ENCODE measurements at places on chromosomes 5 and 9.

DNA sequence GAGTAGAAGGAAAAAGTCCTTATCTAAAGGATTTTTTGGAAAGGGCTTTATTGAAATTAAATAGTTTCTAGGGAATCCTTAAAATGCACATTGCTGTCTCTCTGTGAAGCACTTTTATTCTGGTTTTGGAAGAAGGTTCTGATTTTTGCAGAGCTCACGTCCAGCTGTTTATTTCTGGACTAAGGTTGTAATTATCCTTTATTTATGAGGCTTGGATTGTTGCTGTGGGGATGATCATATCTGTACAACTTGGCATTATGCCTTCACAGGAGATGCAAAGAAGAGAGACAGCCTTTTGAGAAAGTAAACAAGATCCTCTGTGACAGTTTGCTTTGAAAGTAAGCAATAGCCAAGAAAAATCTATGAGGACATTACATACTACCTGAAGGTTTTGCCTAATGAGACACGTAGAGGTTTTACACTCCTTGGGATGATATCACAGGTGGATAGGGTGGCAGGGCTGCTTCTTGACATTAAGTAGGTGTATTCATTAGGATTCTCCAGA is 14.6 kb downstream of the SMARCA2 start:
- DNase-seq = no peak

GRCh38 chr5:39427229-39427628 is 2.4 kb upstream of the DAB2 start:
- DNase-seq = no peak

- DNase-seq = no peak
These were observed 161.6 kb downstream of the TMEM38B start for GRCh38 chr9:105855987-105856386.

- DNase-seq = no peak
These were observed 29.5 kb upstream of the ARSB start for GRCh38 chr5:79014631-79015030.

- no peak for DNase-seq
These were observed 144.6 kb downstream of the SMARCA2 start for GRCh38 chr9:2159521-2160454.

DNA sequence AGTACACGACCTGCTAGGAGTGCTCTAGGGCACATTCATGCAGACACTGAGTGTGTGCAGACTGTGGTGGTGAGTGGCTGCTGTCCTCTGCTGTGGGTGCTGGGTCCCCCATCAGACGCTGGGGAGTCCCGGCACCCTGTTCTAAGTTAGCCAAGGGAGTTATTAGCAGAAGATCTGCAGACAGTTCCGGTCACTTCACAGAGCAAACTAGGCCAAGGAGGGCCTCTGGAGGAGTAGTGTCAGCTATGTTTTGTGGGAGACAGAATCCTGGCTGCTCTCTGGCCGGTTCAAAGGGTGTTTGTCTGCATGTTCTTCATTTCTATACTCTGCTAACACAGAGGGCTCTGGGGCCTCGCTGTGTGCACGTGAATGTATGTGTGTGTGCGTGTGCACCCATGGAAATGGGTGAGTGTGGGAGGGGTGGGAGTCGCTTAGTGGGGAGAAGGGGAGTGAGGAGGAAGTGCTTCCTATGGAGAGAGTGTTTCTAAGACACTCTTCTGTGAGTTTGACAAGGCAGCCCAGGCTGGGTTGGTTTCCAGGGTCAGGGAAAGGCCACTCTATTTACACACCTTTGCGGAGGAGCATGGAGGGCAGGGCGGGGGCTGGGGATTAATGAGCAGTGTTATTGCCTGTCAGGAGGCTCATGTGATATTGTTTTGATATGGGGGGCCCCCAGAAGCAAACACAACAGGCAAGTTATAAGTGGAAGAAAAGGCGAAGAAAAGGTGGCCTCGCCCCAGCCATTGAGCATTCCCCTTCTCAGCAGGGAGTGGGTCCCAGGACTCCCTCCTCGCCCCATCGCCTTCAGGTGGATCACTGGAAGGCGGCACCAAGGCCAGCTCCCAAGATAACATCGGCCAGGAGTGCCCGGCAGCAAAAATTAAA is 68.9 kb downstream of the MACROH2A1 start:
- no peak for DNase-seq

- no peak for DNase-seq
These were observed 4.1 kb upstream of the PRDM6 start for GRCh38 chr5:123084730-123085605.

DNA sequence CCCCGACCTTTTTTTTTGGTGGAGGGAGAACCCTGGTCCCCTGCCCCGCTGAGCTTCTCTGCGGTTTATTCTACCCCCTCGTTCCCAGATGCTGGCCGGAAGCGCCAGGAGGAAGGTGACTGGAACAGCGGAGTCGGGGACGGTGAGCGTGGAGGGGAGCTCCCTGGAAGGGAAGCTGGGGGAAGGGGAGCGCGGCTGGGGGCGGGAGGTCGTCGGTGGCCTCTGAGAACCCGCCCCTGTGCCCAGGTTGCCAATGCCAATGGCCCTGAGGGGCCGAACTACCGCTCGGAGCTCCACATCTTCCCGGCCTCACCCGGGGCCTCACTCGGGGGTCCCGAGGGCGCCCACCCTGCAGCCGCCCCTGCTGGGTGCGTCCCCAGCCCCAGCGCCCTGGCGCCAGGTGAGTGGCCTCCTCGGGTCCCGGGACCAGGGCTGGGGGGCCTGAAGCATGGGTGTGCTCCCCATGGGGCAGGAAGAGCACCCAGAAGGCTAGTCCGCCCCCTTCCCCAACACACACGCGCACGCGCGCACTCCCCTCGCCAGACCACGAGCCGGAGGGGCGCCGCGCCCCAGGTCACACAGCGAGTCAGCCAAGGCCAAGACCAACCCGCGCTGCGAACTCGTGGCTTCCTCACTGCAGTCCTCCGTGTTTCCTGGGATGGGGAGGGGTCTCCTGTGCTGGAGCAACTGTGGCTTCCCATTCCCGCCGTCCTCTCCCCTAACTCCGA is 10.6 kb downstream of the MYOZ3 start:
- DNase-seq = no peak

DNA sequence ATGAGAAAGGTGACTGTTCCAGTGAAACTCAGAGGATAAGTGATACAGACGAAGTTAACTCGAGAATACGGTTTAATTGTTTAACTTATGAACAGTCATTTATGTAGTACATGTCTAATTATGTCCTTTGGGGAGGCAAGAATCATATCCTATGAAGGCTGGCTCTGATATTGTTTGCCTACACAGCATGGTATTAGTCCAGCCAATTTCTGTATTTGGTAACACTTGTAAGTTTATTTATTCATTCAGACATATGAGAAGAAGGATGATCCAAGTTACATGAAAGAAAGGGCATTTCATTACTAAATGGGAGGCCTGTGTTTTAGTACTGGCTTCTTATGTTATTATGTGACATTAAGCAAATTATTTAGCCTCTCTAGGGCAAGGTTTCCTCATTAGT is 199.7 kb downstream of the NNT start:
- no peak for DNase-seq

- DNase-seq = no peak
These were observed 114.4 kb downstream of the CHSY3 start for GRCh38 chr5:130018641-130019040.

GRCh38 chr5:41980870-41981269 is 55.8 kb downstream of the FBXO4 start:
- DNase-seq = no peak

GRCh38 chr9:74642376-74642775 is 145.2 kb downstream of the RORB start:
- DNase-seq = no peak

- no peak for DNase-seq
These were observed 18.6 kb upstream of the TARS1 start for GRCh38 chr5:33422191-33422590.

DNA sequence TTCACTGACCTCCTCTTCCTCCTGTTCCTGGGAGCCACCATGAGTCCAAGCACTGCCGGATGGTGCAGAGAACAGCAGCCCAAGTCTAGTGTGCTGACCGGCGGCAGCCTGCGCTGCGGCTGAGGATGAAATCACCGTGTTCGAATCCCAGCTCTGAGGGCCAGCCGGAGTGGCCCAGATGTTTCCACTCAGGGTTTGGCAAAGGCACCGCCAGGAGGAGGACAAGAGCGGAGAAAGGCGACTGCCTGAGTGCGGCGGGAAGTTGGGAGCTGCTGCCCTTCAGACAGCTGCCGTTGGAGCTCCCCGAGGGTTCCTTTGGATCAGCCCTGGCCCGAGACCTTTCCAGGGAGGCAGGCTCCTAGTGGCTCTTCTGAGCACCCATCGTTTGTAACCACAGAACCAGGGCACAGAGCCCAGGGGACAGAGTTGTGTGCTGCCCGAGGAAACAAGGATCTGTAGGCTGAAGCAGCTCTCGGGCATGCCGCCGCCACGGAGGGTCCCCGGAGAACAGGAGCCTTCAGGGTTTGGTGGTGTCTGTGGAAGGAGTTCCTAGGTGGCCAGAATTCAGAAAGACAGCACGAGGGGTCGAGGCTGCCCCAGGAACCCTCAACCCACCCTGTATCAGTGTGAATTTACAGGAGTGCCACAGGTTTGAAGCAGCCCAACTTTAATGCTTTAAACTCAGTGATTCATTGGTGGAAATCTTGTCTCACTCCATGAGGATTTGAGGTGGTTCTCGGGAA is 115.6 kb upstream of the COL5A1 start:
- DNase-seq = no peak

DNA sequence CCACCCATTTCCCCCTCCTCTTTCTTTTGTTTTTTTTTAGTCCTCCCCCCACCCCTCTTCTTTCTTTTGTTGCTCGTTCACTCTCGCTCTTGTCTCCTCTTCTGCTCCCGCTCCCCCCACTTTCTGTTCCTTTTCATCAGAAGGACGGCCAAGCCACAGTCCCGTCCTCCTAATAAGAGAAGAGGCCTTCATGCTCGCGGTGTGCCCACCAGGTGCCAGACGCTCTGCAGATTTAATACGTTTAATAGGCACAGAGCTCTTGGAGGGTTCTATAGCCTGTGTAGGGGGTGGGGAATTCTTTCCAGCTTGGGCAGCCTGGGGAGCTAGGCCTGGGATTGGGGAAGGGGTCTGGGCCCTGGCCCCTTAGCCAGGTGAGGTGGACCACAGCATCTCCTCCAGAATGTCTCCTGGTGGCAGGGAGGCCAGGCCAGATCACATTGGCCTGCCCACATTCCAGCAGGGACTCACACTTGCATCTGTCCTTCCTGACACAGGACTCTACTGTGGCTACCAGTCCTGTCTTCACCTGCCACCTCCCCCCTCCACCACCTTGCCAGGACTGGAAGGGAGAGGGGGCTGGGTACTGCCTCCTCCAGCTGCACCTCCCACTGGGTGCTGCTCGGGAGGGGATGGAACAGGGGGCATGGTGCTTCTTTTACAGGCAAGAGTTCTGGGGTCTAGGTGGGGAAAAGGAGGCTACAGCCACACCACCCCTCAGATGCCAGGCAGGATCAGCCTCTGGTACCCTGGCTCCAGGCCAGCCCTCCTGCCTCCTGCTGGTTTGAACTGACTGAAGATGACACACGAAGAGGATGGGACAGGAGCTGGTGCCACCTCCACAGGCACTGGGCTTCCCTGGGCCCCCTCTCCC is 6.1 kb upstream of the BARX1 start:
- no peak for DNase-seq

DNA sequence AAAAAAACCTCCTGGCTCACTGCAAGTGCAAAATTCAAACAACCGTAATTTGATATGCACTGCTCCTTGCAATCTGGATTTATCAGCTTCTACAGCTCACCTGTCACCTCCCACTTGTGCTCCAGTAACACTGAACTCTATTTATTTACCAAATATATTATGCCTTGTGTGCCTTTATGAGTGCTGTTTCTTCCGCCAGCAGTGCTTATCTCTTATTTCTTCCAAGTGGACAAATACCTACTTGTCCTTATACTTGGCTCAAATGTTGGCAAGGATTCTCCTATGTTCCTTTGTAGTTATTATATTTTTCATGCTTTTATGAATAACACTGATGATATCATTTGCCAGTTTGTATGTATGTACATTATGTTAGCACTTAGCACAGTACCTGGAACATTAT is 145.7 kb upstream of the ARRDC3 start:
- no peak for DNase-seq

GRCh38 chr9:77907585-77907984 is 124.0 kb downstream of the GNAQ start:
- no peak for DNase-seq

- no peak for DNase-seq
These were observed 20.0 kb downstream of the ANKRA2 start for GRCh38 chr5:73545403-73545779.

DNA sequence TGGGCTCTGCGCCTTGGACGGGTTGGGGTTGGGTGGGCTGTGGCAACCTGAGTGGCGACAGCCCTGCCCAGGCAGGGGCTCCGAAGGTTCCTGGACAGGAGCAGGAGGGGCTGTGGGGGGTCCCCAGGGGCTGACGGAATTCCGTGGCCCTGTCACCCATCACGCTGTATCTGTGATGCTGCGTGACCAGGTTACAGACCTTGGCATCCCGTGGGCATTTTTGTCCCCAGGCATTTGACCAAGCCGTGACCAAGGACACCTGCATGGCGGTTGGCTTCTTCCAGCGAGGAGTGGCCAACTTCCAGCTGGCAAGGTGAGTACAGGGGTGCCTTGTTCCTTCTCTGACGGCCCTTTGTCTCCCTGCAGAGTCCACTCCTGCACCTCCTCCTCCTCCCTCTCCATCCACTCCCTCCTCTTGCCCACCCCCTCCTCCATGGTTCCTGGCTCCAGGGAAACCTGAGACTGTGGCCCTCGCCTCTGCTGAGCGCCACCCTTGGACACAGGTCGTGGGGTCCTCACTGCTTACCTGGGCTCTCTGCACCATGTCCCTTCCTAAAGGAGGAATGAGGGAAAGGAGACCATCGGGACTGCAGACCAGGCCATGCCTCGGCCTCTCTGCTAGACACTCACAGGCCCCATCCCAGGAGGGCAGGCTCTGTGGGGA is 3.0 kb downstream of the NOXA1 start:
- no peak for DNase-seq

All from activated T-helper 1 cell treated with anti-CD3 and anti-CD28 coated beads, Interleukin-2, amount 50 U/mL, for 16 hours (primary cell).